Stimulated activated CD4-positive, alpha-beta T cell treated with anti-CD3 and anti-CD28 coated beads, Interleukin-1b, Interleukin-23, amount 100 ng/mL, for 1 hour (primary cell): ENCODE measurements at places on chromosomes 13 and 19.

GRCh38 chr19:47255879-47256692 lies at the start of gene CCDC9:
TSS of gene CCDC9 (plus strand) at chr19:47256525. CDS start at chr19:47258401, 1,876 bp downstream.
- peak; percentile 81 for DNase-seq

DNA sequence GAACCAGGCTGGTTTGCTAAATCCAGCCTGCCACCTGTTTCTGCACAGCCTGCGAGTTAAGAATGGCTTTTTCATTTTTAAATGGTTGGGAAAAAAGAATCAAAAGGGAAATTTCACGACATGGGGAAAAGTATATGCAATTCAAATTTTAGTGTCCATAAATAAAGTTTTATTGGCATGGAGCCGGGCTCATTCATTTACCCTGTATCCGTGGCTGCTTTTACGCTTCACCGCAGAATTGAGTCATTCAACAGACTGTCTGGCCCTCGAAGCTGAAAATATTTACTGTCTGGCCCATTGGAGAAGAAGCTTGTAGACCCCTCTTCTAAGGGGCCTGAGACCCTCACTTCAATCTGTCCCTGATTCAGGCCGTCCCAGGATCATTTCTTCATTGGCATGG lies 26.1 kb downstream of the IER2 start:
- DNase-seq: no peak

DNA sequence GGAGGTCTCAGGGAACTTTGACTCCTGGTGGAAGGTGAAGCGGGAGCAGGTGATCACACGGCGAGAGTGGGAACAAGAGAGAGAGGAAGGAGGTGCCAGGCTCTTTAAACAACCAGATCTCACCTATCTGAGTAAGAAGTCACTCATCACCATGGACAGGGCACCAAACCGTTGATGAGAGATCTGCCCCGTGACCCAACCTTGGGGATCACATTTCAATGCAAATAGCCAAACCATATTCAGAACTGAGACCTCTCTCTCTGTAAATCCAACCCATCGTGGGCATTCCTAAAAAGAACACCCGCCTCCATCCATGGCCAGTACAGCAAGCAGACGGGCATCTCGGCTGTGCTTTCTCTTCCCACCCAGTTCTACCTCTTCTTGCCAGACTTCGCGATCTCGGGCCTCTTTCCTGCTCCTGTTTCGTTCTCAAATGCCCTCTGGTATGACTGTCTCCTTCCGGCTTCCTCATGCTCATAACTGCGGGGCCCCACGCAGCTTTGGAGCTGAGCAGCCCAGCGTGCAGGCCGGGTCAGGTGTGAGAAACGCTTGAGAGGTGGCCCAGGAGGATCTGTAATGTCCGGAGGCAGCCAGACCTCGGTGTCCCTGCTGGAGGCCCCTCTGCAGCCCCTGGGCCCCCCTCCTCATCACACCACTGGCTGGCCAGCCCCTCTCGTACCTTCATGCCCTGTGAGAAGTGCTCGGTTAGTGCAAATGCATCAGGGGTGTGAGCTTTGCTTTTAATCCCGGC lies 97.0 kb upstream of the GPR183 start:
- DNase-seq: no peak

- DNase-seq: no peak
Observed at GRCh38 chr13:66014771-66015170, 1215.4 kb downstream of the PCDH9 start.

DNA sequence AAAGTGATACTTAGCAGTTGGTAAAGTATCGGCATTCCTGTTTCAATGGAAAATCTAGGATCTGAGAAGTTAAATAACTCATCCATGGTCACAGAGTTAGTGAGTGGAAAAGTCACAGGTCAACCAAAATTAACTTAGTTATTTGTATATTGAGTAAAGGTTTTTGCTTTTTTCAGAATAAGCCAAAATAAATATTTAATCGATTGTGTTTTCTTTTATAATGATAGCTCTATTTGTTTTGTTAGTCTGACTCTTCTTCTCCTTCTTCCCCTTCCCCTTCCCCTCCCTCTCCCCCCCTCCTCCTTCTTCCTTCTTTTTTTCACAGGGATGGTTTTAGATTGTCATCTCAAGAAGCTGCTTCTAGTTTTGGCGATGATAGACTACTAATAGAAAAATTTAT lies 173.5 kb downstream of the PCCA start:
- no peak for DNase-seq

DNA sequence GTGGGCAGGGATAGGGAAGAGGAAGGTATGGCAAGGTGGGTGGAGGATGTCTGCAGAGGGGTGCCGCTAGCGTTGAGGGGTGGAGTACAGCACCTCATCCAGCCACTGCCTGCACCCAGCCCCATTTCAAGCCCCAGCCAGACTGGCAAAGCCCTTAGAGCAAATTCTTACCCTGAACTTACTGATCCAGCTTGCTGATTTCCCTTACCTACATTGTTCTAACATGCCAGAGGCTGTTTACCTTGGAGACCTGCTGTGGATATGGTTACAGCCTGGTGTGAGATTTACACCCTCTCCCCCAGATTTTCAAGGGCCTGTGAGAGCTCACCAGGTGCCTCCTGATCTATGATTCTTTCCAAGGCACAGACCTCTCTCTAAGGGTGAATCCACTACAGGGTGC lies 86.0 kb downstream of the ZNF726 start:
- no peak for DNase-seq

DNA sequence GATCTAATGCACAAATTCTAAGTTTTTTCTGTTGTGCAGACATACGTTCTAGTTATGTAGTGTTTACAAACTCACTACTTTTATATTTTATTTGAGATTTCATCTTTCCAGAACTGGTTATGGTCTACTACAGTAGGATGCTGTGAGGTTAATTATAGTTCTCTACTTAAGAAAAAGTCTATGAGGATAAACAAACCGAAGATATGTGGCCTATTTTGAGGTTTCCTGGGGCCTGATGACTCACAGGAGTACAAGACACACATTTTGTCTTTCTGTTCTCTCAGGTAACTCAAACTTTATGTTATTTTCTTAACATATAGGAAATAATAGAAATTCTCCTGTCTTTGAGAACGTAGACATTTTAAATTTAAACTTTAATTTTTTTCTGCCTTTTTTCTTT lies 45.1 kb downstream of the PCDH20 start:
- no peak for DNase-seq

DNA sequence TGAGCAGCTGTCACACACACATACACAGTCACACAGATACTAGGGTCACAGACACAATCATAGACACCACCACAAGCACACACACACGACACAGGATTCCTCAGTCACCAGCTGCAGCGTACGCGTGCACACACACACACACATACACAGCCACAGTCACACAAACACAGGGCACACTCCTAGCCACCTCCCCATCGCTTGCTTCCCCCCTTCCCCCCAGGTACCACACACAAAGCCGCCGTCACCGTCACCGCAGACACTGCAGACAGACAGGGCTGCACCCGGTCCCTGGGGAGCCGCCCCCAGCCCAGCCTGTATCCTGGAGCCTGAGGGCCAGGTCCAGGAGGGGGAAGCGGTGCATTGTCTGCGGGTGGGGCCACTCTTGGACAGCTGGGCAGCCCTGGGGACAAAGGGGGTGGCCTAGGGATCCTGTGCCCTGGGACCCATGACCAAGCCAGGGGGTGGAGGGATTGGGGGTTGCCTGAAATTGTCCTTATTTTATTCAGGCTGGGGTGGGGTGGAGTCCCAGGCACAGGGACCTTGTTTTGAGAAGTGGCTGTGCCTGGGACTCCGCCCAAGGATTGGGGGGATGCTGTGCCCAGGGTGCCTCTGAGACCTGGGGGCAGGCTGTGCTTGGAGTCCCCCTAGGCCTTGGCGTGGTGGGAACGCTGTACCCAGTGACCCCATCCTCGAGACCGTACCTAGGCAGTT lies 957 bp downstream of the NUMBL start:
- DNase-seq: no peak

DNA sequence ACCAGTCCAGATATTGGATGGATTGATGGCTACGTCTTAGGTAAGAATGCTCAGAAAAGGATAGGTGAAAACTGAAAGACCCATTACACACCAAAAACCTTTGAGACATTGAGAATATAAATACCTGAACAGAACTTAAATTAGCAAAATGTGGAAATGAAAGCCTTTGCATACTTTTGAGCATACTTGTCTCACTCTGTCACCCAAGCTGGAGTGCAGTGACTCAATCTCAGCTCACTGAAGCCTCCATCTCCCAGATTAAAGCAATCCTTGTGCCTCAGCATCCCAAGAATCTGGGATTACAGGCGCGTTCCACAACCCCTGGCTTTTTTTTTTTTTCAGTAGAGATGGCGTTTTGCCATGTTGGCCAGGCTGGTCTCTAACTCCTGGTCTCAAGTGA lies 695.3 kb downstream of the DACH1 start:
- no peak for DNase-seq

DNA sequence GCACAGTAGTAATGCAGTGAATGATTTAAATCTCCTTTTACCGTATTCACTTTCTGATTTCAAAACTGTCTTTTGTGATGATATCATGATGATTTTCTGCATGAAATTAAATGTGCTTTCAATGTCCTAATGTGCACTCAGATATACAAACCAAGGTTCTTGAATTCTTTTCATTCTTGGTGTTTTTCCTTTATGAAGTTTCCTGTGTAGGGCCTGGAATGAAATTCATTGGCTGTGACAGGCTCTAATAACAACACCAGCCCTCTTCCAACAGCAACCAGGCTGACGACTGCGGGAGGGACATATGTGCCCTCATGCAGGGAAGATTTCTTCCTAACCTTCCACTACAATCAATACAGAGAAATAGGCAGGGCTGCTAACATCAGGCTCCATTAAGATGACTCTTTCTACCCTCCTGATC lies 1052.0 kb downstream of the DIAPH3 start:
- DNase-seq: no peak

DNA sequence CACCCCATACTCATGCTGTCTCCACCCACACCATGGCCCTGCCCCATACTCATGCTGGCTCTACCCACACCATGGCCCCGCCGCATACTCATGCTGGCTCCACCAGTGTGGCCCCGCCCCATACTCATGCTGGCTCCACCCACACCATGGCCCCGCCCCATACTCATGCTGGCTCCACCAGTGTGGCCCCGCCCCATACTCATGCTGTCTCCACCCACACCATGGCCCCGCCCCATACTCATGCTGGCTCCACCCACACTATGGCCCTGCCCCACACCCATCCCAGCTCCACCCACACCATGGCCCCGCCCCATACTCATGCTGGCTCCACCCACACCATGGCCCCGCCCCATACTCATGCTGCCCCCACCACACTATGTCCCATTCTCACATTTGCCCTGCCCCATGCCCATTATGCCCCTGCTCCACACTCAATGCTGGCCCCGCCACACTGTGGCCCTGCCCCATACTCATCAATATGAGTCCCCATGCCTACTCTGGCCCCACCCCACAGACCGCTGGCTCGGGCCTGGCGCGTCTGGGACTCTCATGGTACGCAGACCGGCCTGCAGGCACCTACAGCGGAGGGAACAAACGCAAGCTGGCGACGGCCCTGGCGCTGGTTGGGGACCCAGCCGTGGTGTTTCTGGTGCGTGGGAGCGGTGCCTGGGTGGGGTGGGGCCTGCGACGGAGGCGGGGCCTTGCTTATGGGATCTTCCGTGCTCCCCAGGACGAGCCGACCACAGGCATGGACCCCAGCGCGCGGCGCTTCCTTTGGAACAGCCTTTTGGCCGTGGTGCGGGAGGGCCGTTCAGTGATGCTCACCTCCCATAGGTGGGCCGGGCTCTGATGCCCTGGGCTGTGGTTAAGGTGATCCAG lies 3.7 kb upstream of the ARHGAP45 start:
- DNase-seq: no peak

DNA sequence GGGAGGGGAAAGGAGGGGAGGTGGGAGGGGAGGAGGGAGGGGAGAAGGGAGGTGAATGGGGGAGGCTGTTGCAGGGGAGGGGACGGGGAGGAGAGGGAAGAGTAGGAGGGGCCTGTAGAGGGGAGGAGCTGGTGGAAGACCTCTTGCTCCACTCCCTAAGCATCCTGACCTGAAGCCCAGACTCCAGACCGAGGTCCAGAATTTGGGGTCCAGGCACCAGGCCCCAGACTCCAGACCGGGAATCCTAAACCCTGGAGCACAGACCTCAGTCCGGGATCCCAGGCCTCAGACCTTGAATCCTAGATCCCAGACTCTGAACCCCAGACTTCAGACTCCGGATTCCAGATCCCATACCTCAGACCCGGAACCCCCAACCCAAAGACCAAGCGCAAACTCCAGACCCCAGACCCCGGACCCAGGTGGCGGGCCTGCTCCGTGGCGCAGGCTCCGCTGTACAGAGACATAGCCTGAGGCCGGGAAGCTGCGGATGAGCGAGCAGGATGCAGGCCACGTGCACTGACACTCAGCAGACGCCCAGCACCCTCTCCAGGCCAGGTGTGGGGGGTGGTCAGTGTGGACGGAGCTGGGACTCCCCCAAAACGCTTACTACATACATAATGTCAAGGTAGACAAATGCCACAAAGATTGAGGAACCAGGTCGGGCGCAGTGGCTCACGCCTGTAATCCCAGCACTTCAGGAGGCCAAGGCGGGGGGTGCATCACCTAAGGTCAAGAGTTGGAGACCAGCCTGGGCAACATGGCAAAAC lies 710 bp upstream of the BTBD2 start:
- no peak for DNase-seq

- no peak for DNase-seq
Observed at GRCh38 chr13:94914895-94915294, 202.6 kb upstream of the SOX21 start.

GRCh38 chr19:3285647-3286176 lies 61.3 kb downstream of the CELF5 start:
- DNase-seq: peak; percentile 32

- DNase-seq: no peak
Observed at GRCh38 chr13:18951412-18951811, 230.2 kb downstream of the TUBA3C start.

- no peak for DNase-seq
Observed at GRCh38 chr19:7744199-7744786, 3.0 kb downstream of the CD209 start.

- DNase-seq: no peak
Observed at GRCh38 chr13:74325106-74325505, 190.9 kb upstream of the KLF12 start.

- no peak for DNase-seq
Observed at GRCh38 chr13:41459432-41460073, 2.2 kb downstream of the RGCC start.

DNA sequence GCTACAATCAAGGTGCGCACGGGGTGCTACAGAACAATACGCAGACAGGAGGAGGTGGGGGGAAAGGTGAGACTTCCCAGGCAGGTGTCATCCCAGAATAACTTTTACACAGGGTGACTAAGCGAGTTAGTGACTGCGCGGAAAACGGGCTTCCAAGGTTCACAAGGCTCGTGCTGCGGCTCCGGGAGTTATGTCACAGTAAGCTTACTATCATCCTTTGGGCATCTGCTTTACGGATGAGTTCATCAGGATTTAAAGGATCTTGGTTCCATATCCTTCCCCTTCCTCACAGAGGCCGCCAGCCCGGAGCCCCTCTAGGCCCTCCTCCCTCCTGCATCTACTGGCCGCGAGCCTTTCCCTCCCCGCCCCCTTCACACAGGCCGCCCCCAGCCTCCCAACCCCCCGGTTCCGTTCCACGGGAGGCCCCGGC lies 474 bp upstream of the IFT88 start:
- DNase-seq: no peak

- no peak for DNase-seq
Observed at GRCh38 chr13:95150555-95150954, 150.7 kb downstream of the ABCC4 start.

GRCh38 chr19:10295305-10295846 lies 5.6 kb downstream of the ICAM5 start:
- no peak for DNase-seq
